CD4-positive, alpha-beta T cell treated with Interferon gamma for 1 hour (primary cell): ENCODE measurements at places on chromosomes 4 and X.

DNA sequence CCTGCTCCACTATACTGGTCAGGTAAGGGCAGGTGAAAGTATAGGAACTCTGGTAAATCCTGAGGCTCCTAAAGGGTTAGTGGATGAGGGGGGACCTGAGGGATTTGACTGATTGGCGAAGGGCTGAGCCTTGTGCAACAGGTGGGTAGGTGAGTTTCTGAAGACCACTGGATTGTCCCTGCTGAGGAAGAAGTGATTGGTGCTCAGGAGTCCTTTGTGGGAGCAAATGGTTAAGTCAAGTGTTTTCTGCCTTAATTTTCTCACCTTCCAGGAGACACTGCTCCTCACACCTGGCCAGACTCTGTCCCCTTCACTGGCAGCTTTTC is 156.6 kb downstream of the AMMECR1 start:
- DNase-seq, result no peak

DNA sequence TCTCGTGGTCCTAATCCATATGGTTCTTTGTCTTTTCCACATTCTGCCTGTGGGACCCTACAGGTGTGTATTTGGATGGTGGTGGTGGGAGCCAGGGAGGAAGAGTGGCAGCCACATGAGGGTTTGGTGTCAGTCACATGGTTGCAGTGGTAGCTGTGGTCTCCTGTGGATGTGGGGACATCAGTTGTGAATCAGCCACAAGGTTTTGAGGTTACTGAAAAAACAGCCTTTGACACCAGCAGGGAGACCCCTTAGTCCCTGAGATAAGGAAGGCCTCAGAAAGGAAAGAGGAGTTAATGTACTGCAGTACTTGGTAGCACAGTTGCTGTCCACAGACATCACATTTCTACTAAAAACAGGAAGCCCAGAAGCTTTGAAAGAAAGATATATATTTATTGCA is 15.8 kb upstream of the GAGE10 start:
- no peak for DNase-seq

GRCh38 chr4:138833974-138834373 is 181.6 kb upstream of the NOCT start:
- no peak for DNase-seq

DNA sequence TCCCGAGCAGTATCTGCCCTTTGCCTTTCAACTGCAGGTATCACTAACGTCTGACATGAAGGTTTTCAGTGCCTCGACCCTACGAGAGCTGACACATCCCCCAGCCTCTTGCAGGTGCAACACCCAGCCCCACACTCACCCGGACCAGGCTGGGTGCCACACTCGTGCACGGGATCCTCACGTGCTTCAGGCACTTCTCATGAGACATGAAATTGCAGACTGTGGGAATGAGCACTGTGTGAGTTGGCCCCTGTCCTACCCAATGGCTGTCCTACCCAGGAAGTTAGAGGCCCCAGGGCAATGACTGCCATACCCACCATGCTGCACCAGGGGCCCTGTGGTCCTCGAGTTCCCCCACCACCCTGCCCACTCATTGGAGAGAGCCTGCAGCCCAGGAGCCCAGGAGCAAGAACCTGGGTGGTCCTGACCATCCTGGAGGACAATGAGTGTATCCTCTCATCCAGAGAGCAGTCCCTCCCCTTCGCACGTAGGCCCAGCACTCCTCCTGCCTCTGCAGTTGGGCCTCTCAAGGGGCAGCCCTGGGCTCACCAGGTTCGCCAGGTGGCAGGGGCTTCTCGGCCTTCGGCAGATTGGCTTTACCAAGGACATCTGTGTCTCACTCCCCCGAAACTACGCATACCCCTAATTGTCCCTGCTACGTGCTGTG is 2.4 kb downstream of the DGKQ start:
- DNase-seq, result no peak

GRCh38 chr4:151760002-151760401 is 805 bp downstream of the GATB start:
- DNase-seq, result no peak

- DNase-seq, result no peak
Measured at GRCh38 chrX:39022106-39022505, 220.8 kb downstream of the MID1IP1 start.

- no peak for DNase-seq
Measured at GRCh38 chrX:44735498-44735897, 108.3 kb upstream of the DUSP21 start.

GRCh38 chr4:86928400-86929255 is 6.2 kb upstream of the AFF1 start:
- no peak for DNase-seq

DNA sequence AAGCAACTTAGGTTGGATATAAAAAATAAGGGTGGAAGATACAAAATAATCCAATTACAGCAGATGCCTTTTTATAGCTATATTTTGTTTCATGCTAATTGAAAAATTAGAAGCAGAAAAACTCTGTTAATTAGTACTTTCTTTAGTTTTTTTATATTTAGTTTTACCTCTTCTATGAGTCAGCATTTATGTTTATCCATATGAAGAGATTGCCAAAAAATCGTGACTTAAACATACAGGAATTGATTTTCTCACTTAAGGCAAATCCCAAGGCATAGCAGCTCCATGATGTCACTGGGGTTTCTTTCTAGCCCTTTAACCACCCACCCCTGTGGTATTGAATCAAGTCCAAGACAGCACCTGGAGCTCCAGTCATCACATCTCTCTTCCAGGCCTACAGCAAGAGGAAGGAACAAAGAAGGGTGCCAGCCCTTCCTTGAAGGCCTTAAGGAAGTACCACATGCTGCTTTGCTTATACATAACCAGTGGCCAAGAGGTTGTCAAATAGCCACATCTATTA is 365.8 kb upstream of the TENM3 start:
- DNase-seq, result no peak

- DNase-seq, result no peak
Measured at GRCh38 chr4:72391281-72391680, 177.7 kb downstream of the ADAMTS3 start.

GRCh38 chrX:118360429-118361125 is 14.7 kb downstream of the WDR44 start:
- DNase-seq, result no peak

GRCh38 chr4:34105311-34105710 is 2139.0 kb downstream of the ARAP2 start:
- DNase-seq, result no peak

- DNase-seq, result no peak
Measured at GRCh38 chrX:12237131-12237530, 98.9 kb downstream of the FRMPD4 start.

DNA sequence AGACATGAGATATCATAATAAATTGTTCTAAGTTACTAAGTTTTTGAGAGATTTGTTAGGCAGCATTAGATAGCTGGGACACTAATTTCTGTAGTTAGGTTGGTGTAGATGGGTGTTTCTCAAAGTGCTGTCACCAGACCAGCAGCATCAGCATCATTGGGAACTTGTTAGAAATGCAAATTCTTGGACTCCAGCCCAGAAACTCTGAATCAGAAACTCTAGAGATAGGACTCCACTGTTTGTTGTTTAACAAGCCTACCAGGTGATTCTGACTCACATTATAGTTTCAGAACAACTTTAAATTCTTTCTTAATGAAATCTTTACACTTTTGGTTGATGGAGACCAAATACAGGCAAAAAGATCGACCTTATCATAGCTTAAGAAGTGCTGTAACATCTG is 173.7 kb downstream of the PABPC4L start:
- DNase-seq, result no peak
